LoVo (cell line): ENCODE measurements at places on chromosomes 2 and 18.

DNA sequence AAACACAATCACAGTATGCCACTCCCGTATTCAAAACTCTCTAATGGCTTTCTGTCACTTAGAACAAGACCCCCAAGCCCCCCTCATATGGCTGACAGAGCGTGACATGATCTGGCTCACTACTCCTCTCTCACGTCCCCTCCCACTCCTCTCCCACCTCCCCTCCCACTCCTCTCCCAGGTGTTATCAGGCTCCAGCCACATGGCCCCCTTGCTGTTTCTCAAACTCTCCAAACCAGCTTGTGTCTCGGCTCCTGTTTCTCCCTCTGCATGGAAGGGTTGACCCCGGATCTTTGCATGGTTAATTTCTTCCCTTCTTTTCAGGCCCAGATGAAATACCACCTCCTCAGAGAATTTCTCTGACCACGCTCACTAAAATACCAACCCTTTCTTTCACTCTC lies 180.8 kb downstream of the SLC8A1 start:
- DNase-seq = no peak

DNA sequence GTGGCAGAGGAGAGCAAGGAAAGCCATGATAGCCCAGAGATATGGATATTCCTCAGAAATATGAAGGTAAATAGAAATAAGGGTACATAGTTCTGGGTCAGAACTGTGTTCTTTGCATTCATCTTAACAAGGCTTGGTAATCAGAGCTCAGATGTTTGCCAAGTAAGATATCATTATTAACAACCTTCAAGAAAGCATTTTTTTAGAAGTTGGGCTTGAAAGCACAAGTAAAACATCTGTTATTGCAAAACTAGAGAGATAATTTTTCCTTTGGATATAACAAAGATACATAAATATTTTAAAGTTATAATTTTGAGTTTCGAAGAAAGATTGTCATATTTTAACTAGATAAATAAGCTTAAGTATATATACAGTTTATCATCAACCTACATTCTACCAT lies 171.4 kb downstream of the ZNF804A start:
- DNase-seq = no peak

DNA sequence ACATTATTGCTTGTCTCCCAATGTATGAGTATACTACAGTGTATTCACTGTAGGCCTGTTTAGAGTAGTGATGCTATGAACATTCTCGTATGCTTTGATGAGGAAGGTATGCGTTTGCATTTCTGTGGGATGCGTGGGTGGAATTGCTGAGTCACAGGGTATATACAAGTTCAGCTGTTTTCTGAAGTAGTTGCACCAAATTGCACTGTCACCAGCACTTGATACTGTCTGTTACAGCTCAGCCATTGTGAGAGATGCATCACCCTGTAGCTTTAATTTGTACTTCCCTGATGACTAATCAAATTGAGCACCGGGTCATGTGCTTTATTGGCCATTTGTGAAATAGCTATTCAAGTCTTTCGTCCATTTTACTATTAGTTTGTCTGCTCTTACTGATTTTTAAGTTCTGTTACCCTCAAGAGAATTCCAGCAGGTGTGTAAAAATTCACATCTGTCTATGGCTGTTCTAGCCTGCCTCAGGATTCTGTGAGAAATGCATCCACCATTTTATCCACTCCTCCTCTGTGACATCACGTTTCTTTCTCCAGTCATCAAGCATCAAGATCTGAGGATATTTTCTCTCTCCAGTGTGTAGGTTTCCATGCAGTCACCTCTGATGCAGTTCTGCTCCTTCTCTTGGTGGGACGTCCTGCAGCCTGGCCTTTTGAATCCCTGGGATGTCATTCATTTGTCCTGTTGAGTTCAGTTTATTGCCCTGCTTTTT lies 72.5 kb downstream of the DGKD start:
- peak; percentile 29 for DNase-seq

DNA sequence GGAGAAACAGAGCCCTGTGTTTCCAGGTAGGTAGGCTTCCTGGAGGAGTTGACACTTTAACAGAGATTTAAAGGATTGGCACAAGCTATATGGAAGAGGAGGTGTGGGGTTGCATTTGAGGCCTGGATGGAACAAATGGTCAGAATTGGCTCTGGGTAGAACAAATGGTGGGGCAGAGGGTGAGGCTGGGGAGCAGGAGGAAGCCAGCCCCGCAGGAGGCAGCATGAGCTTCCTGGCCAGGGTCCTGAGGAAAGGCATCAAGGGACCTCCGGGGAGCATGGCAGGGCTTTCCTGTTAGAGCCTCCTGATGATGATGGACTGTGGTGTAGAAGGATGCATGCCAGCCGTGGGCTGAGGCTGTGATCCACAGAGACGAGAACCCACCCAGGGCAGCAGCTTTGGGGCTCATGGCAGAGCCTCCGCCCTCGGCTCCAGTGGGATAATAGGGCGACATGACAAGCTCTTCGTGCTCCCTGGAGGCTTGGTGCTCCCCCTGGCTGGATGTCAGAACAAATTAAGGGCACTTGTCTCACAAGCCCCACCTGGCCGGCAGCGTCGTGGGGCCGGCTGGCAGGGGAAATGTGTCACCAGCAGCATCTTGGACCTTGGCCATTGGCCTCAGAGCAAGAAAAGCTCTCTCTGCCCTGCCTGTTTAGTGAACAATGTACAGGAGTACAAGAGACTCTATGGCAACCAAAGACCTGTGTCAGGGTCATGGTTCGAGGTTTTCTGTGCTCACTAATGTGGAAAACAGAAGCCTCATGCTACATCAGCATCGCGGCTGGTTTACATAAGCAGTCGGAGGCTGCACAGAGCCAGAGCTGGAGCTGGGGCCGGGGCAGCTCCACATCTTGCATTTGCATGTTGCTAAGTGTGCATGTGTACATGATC lies 153.5 kb downstream of the MYCN start:
- no peak for DNase-seq

DNA sequence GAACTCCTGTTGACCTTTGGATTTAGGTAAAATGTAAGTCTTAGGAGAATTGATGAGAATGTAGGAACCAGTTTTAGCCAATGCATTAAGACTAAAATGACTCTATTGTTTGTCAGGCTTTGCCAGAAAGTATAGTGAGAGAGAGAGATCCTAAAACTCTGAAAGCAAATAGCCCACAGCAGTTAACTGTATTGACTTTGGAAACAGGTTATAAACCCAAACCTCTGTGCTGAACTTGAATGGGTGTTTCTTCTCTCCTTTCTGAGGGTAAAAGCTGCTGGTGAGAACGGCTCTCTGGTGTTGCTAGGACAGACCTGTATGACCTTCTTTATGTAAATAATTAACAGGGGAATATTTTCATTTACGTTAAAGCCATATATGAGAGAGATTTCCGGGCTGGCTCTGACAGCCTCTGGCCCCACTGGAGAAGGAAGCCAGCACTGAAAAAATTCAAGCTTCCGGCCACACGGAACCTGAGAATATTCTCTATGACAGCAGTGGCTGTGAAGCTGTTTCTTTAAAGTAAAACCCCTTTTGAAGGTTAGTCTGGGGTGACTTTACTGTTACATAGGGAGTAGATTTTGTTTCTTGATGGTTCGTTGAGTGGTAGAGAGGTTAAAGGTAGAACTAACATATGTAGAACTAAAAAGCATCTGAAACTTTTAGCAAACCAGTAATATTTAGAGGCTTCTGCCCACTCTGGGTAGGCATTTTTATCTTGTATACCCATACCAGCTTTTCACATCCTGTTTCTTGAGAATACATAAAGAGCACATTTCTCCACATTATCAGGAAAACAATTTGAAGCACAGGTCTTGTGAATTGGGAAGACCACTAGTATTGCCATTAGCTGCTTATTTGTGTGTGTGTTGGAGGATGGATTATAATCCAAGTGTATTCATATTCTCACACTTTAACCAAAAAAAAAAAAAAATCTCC lies 123.8 kb downstream of the SPTBN1 start:
- peak; percentile 74 for DNase-seq

DNA sequence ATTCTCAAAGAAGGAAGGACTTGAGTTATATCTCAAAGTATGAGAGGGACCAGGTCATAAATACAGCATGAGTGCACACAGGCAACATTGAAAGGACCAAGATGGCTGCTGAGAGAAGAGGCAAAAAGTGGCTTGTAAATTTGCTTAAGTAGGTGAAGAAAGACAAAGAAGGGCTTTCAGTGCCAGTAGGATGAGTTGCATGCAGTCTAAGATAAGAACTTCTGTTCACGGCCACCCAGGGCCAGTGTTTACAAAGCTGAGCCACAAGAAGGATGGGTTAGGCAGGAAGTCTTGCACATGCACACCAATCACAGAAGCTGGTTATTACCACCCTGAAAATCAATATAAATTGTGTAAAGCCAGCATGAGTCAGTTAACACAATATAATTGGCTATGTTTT lies 3.1 kb upstream of the ABCB11 start:
- DNase-seq = peak; percentile 48

DNA sequence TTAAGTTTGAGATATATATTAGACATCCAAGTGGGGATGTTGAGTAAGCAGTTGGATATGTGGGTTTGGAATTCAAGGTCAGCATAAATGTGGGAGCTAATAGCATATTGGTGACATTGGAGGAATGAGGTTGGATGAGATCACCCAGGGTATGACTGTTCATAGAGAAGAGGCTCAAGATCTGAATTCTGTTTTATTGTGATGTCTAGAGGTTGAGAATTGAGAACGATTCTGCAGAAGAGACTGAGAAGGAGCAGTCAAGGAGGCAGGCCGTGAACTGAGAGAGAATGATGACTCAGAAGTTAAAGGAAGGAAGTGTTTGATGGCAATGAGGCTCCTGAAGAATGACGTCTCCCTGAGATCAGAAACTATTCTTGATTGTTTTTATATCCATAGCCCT lies 5.9 kb downstream of the SERPINB11 start:
- DNase-seq = no peak

- DNase-seq = no peak
Observed at GRCh38 chr2:226991663-226992062, 155.8 kb downstream of the RHBDD1 start.

DNA sequence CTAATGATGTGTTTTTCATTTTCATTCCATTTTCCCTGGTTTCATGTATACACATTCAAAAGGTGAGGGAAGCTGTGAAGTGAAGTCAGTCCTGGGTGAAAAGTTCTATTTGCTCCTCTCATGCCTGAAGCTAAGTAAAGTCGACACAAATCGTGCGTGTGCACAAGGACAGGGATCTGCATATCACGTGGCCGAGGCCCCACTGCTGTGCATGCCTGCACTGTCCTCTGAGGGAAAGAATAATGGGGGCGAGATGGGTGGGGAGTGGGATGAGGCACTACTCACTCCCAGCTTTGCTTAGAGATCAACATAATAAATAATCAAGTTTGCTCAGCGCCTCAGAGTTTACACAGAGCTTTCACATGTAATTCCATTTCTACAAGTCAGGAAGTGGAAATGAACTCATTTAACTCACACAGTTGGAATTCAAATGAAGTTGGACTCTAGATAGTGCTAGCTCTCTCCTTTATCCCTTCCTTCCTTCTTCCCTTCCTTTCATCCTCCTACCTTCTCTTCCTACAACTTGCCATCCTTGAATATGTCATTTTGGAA lies 5.1 kb upstream of the PTPRM start:
- DNase-seq = no peak

GRCh38 chr2:61363580-61363979 lies 107.3 kb downstream of the USP34 start:
- DNase-seq = no peak

DNA sequence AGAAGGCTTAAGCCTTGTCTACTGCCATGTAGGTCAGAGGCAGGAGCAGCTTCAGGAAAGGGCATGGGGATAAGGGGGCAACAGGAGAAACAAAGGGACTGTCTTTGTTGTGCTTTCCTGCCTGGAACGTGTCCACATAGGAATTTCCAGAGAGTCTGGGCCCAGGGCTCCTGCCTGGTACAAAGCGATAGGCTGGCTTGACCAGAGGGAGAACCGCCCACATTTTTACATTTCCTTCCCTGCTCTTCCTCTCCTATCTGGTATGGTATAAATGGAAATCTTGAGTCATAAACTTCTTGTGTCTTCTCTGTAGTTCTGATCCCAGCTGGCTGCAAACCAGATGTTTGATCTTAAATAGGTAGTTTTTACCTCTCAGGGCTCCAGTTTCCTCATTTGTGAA lies 414.8 kb downstream of the HRH4 start:
- no peak for DNase-seq

GRCh38 chr2:79627237-79627636 lies 114.4 kb downstream of the CTNNA2 start:
- no peak for DNase-seq

DNA sequence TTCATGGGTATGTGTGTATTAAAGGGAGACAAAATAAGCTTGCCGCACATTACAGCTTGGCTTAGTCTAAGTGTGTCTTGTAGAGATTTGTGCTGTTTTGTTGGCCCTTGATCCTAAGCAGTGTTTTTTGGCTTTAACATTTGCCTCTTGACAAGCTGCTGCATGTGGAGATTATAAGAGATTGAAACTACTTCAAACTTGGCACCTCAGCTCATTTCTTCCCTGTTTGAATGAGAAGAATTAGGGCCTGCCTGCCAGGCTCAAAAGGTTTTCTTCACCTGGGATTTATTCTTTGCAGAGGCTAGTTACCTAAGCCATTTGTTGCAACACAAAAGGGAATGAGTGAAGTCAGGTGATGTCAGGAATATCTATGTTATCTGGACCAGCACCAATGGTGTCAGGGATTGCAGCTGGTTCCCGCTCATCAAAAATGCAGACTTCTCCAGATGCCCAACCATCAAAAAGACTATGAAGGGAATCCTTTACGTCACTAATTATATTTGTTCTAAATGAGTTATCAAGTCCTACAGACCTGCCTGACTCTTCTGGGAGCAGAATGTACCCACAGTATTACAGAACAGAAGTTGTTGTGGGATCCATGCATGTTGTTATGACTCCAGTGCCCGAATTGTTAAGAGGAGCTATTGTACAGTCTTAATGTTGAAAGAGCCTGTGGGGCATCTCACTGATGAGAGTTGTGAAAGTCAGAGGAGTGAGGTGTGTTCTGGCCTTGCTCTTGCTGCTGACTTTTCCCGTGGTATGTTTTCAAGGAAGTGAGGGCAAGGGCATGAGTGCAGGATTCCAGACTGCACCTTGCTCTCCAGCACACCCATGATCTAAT lies 31.0 kb downstream of the ABCA12 start:
- DNase-seq = no peak

- DNase-seq = no peak
Observed at GRCh38 chr2:28618221-28619141, 122.6 kb downstream of the PLB1 start.

GRCh38 chr2:29759360-29759759 lies 162.0 kb downstream of the ALK start:
- DNase-seq = no peak

- DNase-seq = no peak
Observed at GRCh38 chr2:190412966-190413365, 4.8 kb downstream of the MFSD6 start.

DNA sequence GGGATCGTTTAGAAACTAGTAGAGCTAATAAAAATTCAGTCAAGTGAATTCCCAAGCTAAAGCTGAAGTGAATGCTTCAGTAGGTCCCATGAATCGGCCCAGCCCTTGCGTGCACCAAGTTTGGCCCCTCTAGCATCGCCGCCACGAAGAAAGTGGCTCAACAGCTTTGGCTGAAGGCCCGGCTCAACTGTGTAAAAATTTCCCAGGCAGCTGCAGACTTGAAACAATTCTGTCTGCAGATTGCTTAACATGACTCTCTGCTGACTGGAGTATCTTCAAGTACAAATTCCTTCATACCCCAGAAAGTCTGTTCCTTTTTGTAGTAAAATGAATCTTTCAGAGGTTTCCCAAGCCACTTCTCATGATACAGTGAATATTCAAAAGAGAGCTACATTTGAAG lies 32.7 kb downstream of the ALMS1 start:
- no peak for DNase-seq

GRCh38 chr2:240353086-240353798 lies 82.2 kb upstream of the GPC1 start:
- no peak for DNase-seq

GRCh38 chr2:161199912-161200701 lies 39.9 kb downstream of the TANK start:
- DNase-seq = no peak

GRCh38 chr2:7648221-7648795 lies 731.1 kb downstream of the RNF144A start:
- DNase-seq = no peak
